HEK293T (cell line): ENCODE measurements at places on chromosomes 7 and 10.

GRCh38 chr10:79165070-79165778 lies 96.5 kb downstream of the ZMIZ1 start:
- DNase-seq = no peak

DNA sequence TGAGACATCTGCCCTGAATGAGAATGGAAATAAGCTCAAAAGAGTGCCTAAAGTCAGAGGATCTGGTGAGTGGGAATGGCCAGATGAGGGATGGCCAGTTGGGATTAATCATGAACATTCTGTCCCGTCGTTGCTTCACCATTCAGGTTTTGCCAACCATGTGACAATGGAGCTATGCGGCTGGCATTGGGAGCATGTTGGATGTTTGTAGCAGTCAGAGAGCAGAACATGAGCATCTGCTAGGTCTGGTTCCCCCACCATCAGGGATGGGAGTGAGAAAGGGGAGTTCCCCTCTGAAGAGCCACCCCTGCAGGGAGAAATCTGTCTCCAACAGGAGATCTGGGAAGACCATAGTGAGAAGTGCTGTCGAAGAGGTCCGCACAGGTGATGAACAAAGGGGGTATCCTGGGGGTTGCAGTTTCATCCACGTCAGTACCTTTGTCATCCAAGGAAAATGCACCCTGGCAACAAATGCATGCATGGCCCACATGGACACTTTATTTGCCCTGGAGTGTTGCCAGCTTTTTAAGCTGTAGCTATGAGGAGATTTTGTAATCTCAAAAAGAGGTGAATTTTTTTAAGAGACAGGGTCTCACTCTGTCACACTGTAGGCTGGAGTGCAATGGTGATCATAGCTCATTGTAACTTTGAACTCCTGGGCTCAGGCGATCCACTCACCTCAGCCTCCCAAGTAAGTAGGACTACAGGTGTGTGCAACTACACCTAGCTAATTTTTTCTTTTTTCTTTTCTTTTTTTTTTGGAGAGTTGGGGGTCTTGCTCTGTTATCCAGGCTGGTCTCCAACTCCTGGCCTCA lies 190.2 kb downstream of the CAMK1D start:
- DNase-seq = no peak

DNA sequence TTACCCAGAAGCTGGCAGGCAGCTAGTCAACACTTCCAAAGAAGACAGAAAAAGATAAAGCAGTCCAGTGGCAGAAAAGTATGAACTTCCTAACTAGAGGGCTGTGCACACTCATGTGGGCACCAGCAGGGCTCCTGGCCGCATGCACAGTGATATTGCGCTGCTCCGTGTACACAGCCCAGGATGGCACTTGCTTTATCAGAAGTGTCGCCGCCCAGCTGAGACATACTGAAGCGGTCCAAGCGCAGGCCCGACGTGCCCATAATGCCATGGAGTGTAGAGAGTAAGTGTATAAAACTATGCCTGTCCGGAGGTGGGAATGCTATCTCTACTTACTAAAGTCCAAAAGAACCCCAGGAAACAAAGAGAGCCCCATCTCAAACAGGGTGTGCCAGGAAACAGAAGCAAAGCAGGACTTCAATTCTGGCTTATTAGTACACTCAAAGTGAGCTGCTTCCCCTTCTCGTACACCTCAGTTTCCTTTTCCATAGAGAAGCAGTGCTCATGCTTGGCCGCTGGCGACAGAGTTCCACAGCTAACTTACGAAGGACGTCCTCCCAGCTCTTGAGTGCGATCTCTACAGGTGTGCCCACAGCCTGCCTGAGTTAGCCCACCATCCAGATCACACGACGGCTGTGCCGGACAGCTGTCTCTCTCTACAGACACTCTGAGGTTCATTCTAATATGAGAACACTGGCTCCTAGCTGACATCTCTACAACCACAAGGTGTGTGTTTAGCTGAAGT lies 234.3 kb downstream of the COBL start:
- DNase-seq = no peak

GRCh38 chr7:17677408-17677807 lies 262.9 kb downstream of the SNX13 start:
- no peak for DNase-seq

- no peak for DNase-seq
Observed at GRCh38 chr10:72593963-72594362, 31.9 kb downstream of the MICU1 start.

DNA sequence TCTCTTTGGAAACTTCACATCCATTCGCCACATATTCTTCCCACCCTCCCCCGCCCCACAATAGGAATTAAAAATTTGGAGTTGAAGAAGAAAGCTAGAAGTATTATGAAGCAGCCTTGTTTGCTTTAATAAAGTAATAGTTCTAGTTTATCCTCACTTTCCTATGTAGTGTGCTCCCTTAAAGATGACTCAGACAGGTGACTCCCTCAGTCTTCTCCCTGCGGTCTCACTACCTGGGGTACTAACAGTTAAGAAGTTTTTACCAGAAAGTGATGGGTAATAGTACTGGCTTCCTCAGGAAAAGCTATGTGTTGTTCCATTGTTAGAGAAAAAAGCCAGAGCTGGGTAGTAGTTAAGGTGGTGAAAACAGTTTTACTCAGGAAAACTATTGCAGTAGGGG lies 58.6 kb downstream of the CCNY start:
- no peak for DNase-seq

GRCh38 chr7:43038254-43038653 lies 74.2 kb upstream of the HECW1 start:
- no peak for DNase-seq

GRCh38 chr7:88361357-88361756 lies 54.7 kb upstream of the STEAP4 start:
- DNase-seq = no peak

DNA sequence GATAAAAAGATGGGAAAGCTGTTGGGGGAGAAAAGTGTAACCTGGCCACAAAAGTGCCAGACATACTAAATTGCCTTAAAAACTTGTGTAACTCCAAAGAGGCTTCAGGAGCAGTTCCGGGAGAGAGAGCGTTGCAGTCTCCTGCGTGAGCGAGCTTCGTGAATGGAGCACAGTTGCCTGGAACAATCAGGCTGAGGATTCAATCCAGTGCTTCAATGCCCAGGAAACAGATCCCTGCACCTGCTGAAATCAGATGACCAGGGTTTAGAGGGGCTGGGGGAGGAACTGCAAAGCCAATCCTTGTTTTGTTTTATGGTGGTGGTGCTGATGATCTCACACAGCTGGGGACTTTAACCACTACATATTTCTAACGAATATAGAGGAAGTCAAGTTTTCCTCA lies 398.3 kb downstream of the DPP6 start:
- no peak for DNase-seq

GRCh38 chr7:16739863-16740622 lies 13.5 kb upstream of the TSPAN13 start:
- peak; percentile 48 for DNase-seq

DNA sequence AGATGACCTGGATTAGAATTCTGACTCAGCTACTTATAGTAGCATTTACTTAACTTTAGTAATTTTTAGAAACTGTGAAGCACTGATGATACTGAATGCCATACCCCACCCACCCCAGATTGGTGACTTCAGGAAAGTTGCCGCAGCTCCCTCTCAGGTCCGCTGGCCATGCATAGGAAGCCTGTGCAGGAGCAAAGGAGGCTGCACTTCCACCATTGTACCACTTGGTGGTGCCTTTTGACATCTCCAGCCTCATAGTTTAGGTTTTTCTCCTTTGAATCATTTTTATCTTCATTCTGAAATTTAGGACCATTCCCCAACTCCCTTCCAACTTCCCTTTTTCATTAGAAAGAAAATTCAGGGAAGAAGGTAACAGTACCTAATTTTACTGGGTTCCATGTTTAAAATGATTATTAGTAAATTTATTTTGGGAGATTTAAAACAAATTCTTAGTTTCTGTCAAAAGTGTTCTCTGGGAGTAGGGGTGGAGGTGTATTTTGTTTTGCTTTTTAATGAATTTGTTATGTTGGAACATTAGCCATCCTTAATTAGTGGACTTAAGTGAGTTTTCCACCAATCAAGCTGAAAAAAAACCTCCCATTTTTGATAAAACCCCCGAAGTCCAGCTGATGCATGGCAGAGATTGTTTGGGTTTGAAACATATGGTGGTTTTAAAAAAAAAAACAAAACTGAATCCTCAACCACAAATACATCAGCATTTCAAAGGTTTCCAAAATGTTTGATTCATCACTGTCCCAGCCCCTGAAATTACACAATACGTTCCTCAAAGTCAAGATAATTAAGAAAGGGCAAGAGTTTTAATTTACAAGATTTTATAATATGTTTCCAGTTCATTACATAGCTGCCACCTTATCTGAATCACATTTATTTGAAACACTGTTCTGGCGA lies 109.6 kb downstream of the WNT2 start:
- peak; percentile 69 for DNase-seq

- no peak for DNase-seq
Observed at GRCh38 chr7:135792866-135793265, 44.3 kb upstream of the FAM180A start.

GRCh38 chr7:92850516-92850915 lies 14.1 kb upstream of the CDK6 start:
- no peak for DNase-seq

DNA sequence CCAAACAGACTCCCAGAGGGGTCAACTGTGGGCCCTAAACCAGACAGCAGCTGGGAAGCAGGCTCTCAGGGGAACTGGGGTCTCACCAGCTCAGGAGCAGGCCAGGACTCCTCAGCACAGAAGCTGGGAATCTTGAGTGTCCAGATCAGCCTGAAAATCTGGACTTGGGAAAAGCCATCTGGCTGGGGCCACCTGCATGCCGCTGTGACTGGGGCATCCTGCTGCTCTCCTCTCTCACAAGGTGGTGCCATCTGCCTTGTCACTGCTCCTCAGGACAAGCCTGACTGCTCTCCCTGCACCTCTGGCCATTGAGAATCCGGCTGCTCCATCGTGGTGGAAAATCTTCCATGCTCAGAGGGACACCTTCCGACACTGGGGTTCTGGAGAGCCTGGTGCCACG lies 141.4 kb downstream of the PLPP4 start:
- no peak for DNase-seq

DNA sequence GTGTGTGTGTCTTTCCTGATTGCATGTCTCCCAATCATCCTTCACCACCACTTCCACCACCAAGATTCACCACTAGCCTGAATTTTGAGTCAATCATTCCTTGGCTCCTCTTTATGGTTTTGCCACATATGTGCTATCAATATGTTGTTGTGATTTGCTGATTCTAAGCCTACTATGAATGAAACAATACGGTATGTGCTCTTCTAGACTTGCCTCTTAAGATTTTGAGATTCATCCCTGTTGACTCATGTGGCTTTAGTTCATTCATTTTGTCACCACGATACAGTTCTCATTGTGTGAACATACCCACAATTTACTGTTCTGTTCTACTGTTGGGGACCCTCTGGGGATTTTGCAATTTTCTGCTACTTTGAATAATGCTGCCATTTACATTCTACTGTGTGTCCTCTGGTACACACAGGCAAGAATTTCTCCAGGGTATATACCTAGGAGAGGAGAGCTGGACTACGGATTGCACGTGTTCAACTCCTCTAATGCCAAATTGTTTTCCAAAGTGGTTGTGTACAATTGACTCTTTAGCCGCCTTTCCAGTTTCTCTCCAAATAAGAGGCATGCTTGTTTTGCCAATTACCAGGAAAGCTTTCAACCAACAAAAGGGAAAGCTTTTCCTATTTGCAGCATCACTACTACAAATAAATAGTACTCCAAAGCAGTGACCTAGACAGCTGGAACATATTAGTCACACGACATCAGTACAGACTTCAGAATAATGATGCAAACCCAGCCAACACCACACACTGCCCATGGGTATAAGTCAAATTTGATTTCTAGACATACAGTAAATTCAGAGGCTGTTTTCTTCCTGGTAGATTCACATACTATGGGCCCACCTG lies 30.0 kb downstream of the SGMS1 start:
- DNase-seq = no peak

DNA sequence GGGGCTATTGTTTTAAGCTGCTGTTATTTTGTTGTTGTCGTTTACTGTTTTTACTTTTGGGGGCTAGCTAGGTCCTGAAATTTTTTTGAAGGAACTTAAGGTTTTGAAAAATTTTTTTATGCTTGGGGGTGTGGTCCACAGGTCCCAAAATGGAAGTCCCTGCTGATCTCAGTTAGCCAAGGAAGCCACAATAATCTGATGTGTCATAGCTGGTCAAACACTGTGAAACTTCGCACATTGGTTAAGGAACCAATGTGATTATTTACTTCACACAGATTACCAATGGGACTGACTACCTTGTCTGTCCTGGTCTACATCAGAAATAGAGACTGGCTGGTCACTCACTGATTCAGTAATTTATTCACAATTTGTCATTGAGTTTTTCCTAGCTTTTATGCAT lies 29.5 kb upstream of the HYCC1 start:
- DNase-seq = no peak

DNA sequence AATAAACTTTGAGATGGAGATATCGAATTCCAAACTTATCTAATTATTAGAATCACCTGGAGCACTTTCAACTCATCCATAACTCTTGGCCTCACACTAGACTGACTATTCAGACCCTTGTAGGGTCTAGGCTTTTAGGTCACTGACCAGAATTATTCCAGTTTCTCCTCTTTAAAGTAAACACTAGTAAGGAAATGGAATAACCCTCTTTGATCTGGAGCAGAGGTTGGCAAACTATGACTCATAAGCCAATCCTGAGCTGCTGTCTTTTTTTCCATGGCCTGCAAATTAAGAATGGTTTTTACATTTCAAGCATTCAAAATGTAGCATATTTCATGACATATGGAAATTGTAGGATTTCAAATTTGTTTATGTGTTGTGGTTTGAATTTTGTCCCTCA lies 1601.9 kb downstream of the REEP3 start:
- DNase-seq = no peak

DNA sequence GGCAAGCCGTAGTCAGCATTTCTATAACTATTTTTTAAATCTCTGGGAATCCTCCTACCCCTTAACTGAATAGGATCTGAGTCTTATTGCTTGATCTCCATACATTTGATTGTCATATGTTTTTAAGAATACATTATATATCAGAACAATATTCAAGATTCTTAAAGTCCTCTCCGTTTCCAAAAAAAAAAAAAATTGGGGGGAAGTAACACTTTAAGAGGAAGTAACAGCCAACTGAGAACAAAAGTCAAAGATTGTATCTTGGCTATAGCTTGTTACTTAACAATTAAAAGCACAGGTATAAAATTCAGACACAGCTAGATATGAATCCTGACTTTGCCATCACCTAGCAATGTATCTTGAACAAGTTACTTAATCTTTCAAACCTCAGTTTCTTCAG lies 169.9 kb upstream of the ADO start:
- no peak for DNase-seq

- DNase-seq = no peak
Observed at GRCh38 chr7:122188785-122189184, 44.7 kb upstream of the AASS start.

GRCh38 chr7:219581-220150 lies 27.3 kb downstream of the FAM20C start:
- no peak for DNase-seq

GRCh38 chr7:90755041-90755440 lies 158.9 kb downstream of the CDK14 start:
- no peak for DNase-seq

- DNase-seq = no peak
Observed at GRCh38 chr10:66321723-66322665, 603.8 kb upstream of the LRRTM3 start.

GRCh38 chr10:49212783-49213182 lies 24.6 kb upstream of the TMEM273 start:
- no peak for DNase-seq

GRCh38 chr7:65475734-65476319 lies 102.2 kb downstream of the ZNF92 start:
- no peak for DNase-seq
